ENCODE measurements at places on chromosomes 6 and 20. TPM values are rescaled to one million over a fixed set of nuclear protein-coding genes. Genes with fewer than 3 reads are reported as not detected.
A peak's percentile ranks its signal among the peaks of the same experiment; 100 is the strongest.

Gene E2F3
- total RNA-seq = 12.5 TPM

Gene CST1
- total RNA-seq = 10.5 TPM

Gene CST5
- not detected for total RNA-seq

Gene ALDH8A1
- total RNA-seq = 0.17 TPM

Gene NHLRC1
- 1.0 TPM for total RNA-seq

Gene HEY2
- 30.4 TPM for total RNA-seq

Gene HLA-DQB1
- under 0.01 TPM for total RNA-seq

Gene TUBB2B
- 1,848 TPM for total RNA-seq

Gene PTCRA
- not detected for total RNA-seq

Gene SLC2A10
- total RNA-seq = 7.4 TPM

DNA sequence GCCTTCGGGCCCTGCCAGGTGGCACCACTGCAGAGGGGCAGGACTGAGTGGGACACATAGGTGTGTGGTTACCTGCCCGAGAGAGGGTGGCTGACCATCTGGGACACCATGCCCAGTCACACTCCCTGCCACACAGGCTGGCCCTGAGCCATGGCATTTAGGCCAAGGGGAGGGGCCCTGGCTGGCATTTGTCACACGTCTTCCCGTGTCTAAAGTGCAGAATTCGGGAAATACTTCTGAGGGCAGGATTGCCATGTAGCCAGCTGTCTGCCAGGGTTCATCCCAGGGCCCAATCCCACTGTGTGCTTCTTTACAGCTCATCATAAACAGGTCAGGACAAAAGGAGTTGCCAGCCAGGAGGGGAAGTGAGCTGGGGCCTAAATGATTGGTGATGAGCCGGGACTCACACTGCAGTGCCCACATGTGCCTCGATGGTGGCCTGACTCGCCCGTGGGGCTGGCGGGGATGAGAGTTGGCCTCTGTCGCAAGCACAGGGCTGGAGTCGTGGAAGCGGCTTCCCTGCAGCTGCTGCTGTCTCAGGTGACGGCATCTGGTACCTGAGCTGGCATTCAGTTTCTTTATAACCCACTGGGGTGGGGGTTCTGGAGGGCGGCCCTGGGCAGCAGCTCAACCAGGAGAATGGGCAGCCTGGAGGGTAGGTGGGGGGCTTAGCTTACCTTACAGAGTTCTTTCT, 5.9 kb upstream of the UNC93A start:
- no peak for DNase-seq

GRCh38 chr6:109450801-109451200, 4.8 kb downstream of the MICAL1 start:
- DNase-seq = no peak

GRCh38 chr6:390914-391558, 516 bp upstream of the IRF4 start:
- DNase-seq = peak; percentile 85

DNA sequence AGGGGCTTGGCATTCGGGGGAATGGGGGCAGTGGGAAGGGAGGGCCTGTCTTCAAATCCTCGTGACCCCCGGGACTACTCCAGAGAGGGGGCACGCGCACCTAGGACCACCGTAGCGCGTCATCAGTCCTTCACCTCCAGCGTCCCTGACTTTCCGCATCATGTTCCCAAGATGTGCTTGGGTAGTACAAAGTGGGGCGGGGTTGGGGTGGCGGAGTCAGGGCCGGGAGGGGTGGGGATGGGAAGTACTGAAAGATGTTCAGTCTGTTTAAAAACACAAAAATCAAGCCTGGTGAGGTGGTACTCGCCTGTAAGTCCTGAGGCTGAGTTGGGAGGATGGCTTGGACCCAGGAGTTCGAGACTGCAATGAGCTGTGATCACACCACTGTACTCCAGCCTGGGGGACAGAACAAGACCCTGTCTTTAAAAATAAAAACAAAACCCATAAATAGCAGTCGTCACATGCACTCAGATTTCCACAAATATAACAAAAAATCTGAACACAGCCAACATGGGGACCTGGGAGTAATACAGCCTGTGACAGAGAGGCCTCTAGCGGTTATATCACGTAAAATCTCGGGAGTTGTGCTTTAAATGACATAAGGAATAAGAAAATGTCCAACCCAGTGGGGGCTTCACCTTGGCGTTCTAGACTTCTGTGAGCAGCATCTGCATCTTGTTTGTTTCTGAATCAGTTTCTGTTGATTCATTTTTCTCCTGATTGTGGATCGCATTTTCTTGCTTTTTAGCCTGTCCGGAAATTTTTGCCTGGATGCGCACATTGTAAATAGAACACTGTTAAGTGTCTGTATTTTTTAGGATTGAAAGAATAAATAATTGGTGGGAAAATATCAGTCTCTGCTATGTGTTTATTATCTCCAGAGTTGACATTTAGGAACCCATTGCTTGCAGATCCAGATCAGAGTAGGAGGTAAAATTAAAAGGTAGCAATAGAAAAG, 698 bp upstream of the LRP11 start:
- DNase-seq = peak; percentile 53

GRCh38 chr6:33014841-33015634, 5.6 kb upstream of the HLA-DOA start:
- peak; percentile 76 for DNase-seq

DNA sequence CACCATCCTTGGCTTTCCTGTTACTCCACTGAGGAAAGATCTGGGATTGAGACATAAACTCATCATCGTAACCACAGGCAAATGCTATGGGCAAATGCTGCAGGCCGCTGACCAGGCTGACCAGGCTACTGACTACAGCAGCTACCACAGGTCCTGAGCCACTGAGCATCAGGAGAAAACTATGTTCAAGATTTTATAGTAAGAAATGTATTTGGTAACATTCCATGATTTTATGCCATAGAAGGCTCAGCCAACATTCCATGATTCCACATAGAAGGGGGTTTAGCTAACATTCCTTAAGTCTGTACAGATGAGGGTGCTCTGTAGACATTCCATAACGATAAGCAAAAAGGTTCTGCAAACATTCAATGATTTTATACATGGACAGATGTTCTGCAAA, 16.1 kb upstream of the B4GALT5 start:
- no peak for DNase-seq

DNA sequence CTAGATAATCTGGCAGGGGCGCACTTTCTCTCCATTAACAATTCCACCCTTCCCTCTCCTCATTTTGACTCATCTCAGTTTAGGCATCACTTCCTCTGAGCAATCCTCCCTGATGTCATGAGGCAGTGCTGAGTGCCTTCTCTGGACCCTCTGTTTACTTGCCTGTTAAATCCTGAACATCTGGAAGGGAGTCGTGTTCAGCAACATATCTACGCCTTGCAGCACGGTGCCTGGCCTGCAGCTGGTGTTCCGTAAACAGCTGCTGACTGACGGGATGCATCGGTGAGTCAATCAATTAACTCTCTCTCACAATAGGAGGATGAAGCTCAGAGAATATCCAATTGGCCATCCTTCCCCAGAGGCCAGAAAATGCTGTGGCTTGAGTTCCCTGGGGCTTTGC, 613.5 kb downstream of the PTPRT start:
- DNase-seq = no peak

GRCh38 chr20:46898423-46898822, 3.8 kb downstream of the EYA2 start:
- DNase-seq = no peak

GRCh38 chr6:23213193-23213592, 643.8 kb downstream of the HDGFL1 start:
- DNase-seq = no peak

DNA sequence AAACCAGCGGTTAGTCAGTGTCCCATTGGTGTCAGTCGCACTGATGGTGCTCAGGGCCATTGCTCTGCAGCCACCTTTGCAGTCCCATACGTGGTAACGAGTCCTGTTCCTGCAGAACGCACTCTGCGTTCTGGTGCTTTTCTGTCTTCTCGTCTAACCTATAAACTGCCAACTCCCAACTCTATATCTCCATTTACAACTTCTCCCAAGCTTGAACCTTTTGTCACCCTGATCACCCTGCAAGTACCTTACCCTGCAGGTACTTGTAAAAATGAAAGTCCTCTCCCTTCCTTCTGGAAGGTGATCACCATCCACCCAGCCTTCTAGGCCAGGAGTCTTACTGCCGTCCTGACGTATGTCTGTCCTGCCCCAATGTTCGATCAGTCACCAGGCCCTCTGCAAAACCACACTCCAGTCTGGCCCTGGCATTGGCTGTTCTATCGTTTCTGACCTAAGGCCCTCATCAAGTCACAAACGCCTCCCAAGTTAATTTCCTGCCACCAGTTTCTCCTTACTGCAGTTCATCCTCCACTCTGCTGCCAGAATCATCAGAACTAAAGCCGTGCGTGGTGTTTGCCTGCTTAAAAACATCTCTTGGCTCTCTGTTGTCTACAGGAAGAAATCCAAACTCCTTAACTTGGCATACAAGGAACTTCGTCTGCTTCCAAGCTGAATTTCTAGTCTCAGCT, 7.9 kb downstream of the RREB1 start:
- DNase-seq = no peak

GRCh38 chr6:128078276-128078675, 177.4 kb upstream of the THEMIS start:
- DNase-seq = no peak

DNA sequence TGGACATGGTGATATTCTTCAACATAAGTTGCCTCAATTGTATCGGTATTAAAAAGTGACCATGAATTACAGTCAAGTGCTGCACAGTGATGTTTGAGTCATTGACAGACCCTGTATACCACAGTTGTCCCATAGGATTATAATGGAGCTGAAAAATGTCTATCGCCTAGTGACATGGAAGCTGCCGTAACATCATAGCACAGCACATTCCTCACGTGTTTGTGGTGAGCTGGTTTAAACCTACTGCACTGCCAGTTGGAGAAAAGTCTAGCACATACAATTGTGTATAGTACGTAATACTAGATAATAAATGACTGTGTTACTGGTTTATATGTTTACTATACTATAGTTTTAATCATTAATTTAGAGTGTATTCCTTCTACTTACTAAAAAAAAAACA, 150.2 kb downstream of the CDH26 start:
- no peak for DNase-seq

- no peak for DNase-seq
Observed at GRCh38 chr6:169185692-169186485, 67.8 kb downstream of the THBS2 start.

- DNase-seq = no peak
Observed at GRCh38 chr6:47169785-47170616, 127.9 kb upstream of the ADGRF1 start.

- no peak for DNase-seq
Observed at GRCh38 chr20:45972500-45973183, 639 bp upstream of the ZNF335 start.

GRCh38 chr6:33841868-33842267, 38.1 kb upstream of the MLN start:
- no peak for DNase-seq

GRCh38 chr20:57008217-57008616, 258.2 kb downstream of the BMP7 start:
- no peak for DNase-seq

GRCh38 chr6:6595952-6596351, 7.4 kb downstream of the LY86 start:
- no peak for DNase-seq

DNA sequence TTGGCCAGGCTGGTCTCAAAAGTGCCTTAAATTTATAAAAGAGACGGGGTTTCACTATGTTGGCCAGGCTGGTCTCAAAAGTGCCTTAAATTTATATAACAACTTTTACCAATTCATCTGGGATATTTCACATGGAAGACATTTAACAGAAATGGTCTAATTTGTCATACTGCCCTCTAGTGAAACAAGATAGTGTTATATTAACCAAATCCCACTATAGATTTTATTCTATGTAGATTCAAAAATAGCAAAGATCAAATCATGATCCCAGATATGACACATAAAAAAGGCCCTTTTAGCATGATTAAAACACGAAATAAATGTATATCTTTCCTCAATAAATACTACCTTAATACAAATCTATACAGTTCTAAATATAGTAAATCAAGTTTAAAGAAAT, 102.8 kb upstream of the TFAP2D start:
- no peak for DNase-seq

GRCh38 chr6:126107475-126108166, 121.3 kb downstream of the TRMT11 start:
- no peak for DNase-seq

- no peak for DNase-seq
Observed at GRCh38 chr6:157436219-157436943, 55.4 kb downstream of the ZDHHC14 start.

GRCh38 chr6:134446896-134447295, 129.0 kb upstream of the SGK1 start:
- DNase-seq = no peak

DNA sequence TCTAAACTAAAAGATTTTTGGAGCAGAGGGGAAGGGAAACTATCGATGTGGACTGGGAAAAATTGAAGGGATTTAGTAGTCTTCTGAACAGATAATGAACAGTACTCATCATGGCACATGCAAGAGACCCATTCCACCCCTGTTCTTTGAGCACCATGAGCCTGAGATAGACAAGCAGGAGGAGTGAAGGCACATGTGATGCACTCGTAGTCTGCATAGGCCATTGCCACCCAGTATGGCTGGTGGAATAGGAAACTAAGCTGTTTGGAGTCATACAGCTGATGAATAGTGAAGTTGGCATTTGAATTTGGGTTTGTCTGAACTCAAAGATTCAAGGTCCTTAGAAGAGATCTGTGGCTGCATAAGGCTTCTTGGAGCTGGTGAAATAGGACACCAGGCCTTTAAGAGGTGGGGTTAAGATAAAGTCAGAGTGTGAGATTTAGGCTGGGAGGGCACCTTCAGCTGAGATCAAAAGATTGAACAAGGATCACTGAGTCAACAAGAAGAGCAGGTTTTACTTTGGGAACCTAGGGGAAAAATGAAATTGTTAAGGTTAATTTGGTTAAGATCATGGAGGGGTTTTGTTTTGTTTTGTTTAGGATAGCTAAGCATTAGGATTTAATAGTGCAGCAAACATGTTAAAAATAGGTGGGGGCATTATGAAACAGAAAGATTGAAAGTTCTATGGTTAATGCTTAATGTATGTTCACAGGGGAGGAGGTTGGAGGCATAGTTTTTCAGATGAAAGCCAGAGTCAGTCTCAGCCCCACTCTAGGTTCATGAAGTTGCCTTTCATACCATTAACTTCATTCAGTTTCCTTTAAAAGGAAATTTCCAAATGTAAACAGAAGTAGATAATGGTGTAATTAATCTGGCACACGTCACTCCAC, 148.8 kb downstream of the ARID1B start:
- DNase-seq = no peak

DNA sequence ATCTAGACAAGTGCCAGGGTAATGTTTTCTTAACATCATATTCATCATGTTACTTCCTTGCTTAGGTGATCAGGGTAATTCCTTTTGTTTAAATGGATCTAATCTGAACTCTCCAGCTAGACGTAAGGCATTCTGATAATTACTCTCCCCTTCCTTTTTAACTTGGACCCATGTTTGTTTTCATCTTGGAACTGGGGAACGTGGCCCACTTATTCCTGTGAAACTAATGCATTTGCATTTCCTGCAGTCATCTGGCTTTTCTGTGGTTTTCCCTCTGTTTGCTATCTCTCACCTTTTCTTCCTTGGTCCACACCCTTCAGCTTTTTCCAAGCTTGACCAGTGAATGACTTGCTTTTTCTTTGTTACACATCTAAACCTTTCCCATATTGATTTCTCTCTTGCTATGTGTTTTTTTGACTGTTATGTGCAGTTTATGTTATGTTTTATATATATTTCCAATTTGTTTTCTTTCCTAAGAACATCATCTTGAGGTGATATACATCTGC, 33.3 kb downstream of the SLX4IP start:
- no peak for DNase-seq

- DNase-seq = peak; percentile 74
Observed at GRCh38 chr20:32528171-32528891, 56.8 kb downstream of the NOL4L start.

- DNase-seq = no peak
Observed at GRCh38 chr6:150134280-150134920, 8.4 kb upstream of the PPP1R14C start.

- no peak for DNase-seq
Observed at GRCh38 chr20:48411245-48411644, 416.6 kb downstream of the PREX1 start.
